ENCODE measurements at places on chromosomes 13 and 19. TPM values are rescaled to one million over a fixed set of nuclear protein-coding genes. Genes with fewer than 3 reads are reported as not detected.

The KCNJ14 gene
- total RNA-seq = 1.1 TPM

The SLC25A41 gene
- total RNA-seq = 0.46 TPM

The METTL21C gene
- total RNA-seq = not detected

The KRTDAP gene
- total RNA-seq = 4.2 TPM

The CEACAM16 gene
- total RNA-seq = not detected

The WDR88 gene
- not detected for total RNA-seq

The PGLYRP2 gene
- not detected for total RNA-seq

The SHISA7 gene
- total RNA-seq = not detected

The FSTL3 gene
- total RNA-seq = 11.8 TPM

The VSTM1 gene
- total RNA-seq = not detected

The ZNF571 gene
- 5.6 TPM for total RNA-seq

The URAD gene
- not detected for total RNA-seq

The LCP1 gene
- 3.0 TPM for total RNA-seq

The SIGLEC8 gene
- total RNA-seq = not detected

The SIGLEC12 gene
- total RNA-seq = not detected

The CLEC11A gene
- 4.0 TPM for total RNA-seq

The ABCA7 gene
- total RNA-seq = 57.8 TPM

The PGLYRP1 gene
- total RNA-seq = not detected

The TGFB1 gene
- 140 TPM for total RNA-seq

The ZNF761 gene
- total RNA-seq = 63.8 TPM

The SGCG gene
- total RNA-seq = 0.27 TPM

The SIX5 gene
- 40.6 TPM for total RNA-seq

The NOVA2 gene
- 2.4 TPM for total RNA-seq

The SPACA6 gene
- 19.7 TPM for total RNA-seq

The SIGLEC5 gene
- total RNA-seq = not detected

The CNN1 gene
- total RNA-seq = 14.3 TPM

The GPR183 gene
- total RNA-seq = not detected

The FOSB gene
- total RNA-seq = 1.6 TPM

The RNF113B gene
- total RNA-seq = not detected

The STX10 gene
- 30.1 TPM for total RNA-seq

The FAM216B gene
- not detected for total RNA-seq

The FAM124A gene
- 49.7 TPM for total RNA-seq

The KCTD15 gene
- total RNA-seq = 26.6 TPM

The SRRM5 gene
- 0.61 TPM for total RNA-seq

The ATXN8OS gene
- not detected for total RNA-seq

The ZNF585A gene
- 20.9 TPM for total RNA-seq

The C1QTNF9 gene
- not detected for total RNA-seq

The C19orf73 gene
- 1.9 TPM for total RNA-seq

The CHERP gene
- total RNA-seq = 71.5 TPM

The REEP6 gene
- 49.4 TPM for total RNA-seq

The ZNF534 gene
- 0.62 TPM for total RNA-seq

The TMEM221 gene
- total RNA-seq = 3.5 TPM

The CEACAM21 gene
- 0.51 TPM for total RNA-seq

The LRRC63 gene
- 0.21 TPM for total RNA-seq

The KLK11 gene
- total RNA-seq = 0.29 TPM

The CILP2 gene
- total RNA-seq = 3.6 TPM

The CDC16 gene
- 93.5 TPM for total RNA-seq

The PPP1R12C gene
- total RNA-seq = 100 TPM

The SIGLEC10 gene
- not detected for total RNA-seq

The MEGF8 gene
- 44.3 TPM for total RNA-seq
